ENCODE measurements at places on chromosomes 16 and 17. TPM values are rescaled to one million over a fixed set of nuclear protein-coding genes. Genes with fewer than 3 reads are reported as not detected.
A peak's percentile ranks its signal among the peaks of the same experiment; 100 is the strongest.

DNA sequence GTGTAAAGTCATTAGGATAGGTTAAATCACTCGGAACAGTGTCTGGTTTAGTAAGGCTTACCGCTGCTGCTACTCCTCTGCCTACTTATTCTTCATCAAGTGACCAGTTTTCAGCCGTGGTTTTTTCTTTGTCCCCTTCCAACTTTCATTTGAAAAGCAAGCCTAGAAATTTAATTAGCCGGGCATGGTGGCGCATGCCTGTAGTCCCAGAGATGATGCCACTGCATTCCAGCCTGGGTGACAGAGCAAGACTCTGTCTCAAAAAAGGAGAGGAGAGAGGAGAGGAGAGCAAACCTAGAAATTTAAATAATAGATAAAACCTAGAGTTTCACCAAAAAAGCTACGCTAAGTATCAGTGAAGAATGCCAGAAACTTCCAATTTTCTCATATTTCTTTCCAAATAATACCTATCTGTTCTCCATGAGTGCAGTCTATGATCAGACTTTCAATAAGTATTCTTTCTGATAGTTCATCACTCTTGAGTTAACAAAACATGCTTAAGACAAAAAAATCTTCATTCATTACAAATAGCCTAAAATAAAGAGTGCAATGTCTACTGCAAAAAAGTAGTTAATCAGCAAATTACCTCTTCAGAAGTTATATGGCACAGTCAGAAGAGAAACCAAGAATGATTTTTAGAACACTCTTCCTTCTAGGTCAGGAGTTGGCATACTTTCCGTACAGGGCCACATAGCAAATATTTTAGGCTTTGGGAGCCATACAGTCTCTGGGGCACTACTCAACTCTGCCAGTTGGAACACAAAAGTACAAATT is 15.1 kb downstream of the ANKFY1 start:
- DNase-seq: no peak

DNA sequence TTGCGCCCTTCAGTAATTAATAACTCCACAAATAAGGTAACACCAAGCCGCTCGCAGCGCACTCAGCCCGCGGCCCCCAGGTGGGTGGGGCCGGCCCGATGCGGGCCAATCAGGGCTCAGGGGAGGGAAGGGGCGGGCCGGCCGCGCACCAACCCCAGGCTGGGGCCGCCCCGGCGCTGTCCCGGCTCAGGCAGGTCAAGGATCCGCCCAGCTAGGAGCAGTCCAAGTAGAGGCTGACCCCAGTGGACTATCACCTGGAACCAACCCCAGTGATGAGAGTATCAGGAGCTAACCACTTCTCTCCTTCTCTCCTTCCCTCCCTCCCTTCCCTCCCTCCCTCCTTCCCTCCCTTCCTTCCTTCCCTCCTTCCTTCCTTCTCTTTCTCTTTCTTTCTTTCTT is 110.8 kb downstream of the C16orf78 start:
- peak; percentile 87 for DNase-seq

The C17orf113 gene
- total RNA-seq: 0.65 TPM

The C16orf89 gene
- total RNA-seq: not detected

- DNase-seq: no peak
Observed at GRCh38 chr16:71185347-71185746, 45.2 kb downstream of the HYDIN start.

The CCL1 gene
- total RNA-seq: not detected

- DNase-seq: no peak
Observed at GRCh38 chr17:61863801-61864126, 436 bp upstream of the BRIP1 start.

The KRTAP4-6 gene
- total RNA-seq: 45.0 TPM

GRCh38 chr17:7019839-7020519 is 2.9 kb upstream of the BCL6B start:
- DNase-seq: no peak

DNA sequence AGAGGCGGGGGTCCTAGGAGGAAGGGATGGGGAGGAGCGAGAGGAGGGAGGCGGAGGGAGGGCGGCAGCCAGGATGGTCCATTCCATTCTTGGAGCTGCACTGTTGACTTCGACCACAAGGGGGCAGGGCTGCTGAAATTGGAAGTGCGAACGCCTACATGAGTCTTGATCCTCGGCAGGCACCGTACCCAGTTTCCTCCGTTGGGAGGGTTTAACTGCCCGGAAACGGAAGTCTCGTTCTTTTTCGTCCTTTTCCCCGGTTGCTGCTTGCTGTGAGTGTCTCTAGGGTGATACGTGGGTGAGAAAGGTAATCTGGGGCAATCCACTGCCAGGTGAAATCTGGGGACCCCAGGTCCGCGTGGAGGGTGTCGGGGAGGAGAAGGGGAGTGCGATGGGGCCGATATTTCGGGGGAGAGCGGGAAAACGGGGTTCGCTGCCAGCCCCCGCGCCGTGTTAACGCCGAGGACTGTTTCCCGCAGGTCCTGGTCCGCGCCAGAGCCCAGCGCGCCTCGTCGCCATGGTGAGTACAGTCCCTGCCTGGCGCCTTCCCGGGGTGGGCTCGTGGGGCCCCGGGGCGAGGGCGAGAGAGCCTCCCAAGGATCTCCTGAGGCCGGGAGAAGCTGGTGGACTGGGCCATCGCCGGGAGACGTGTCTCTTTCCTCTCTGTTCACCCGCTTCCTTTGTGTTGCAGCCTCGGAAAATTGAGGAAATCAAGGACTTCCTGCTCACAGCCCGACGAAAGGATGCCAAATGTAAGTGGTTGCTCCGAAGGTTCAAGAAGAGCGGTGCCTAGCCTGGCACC is at the start of gene RPL38:
Gene RPL38, plus strand, starts transcription at position 240 of the 802 bp plus-strand sequence. Its CDS starts 278 bp downstream, at position 518.
- peak; percentile 98 for DNase-seq

Data from suprapubic skin (tissue), 4 donors.